Stimulated activated CD8-positive, alpha-beta memory T cell treated with anti-CD3 and anti-CD28 coated beads, Interleukin-2, amount 100 ng/mL, for 1 hour (primary cell): ENCODE measurements at places on chromosomes 13 and 19.

DNA sequence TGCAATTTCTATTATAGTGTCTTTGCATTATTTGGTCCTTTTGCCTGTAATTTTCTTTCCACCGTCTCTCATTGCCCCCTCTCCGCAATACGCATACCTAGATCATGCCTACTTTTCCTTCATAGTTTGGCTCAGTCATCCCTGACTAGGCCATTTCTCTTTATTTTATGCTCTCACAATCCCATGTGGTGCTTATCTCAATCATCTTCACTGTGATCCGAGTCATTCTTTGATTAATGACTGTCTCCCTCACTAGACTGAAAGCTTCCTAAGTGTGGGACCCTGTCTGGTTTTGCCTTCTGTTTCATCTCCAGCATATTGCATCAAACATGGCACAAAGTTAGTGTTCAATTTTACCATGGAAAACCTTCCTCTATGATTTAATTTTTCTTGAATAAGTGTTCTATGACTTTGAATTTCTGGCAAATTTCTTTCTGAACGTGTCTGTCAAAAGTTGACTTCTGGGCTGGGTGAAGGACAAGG is 43.7 kb upstream of the OLFM4 start:
- DNase-seq = no peak

- DNase-seq = peak; percentile 33
Measured at GRCh38 chr19:47032171-47032811, 12.7 kb downstream of the NPAS1 start.

- DNase-seq = no peak
Measured at GRCh38 chr13:97142452-97142851, 79.7 kb upstream of the MBNL2 start.

DNA sequence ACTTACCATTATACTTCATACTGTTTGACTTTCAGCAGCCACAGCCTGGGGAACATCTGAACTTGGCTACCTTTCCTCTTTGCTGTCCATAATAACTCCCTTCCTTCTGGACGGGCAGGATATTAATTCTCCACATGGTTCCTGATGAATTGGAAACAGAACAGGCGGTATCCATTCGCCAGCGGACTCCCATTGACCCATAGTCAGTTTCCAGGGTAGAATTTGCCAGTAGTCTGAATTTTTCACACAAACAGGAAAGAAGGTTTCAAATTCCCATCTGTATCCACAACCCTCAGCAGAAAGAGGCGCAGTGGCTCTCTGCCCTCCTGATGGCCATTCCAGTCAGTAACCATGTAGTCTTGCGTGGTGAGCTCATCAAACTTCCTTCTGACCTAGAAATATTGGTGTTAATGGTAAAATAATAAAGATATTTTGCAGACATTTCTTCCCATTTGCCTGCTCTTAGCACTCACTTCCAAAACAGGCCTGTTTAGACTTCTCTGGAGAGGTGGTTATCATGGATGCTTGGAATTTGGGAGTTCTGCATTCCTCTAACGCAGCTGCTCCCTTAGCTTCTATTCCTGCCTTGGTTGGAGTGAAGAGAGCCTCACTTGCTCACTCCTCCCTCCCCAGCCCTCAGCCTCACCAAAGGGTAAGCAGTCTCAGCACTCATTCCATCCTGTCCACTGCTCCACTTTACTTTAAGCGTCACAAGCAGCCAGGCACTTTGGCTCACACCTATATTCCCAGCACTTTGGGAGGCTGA is 75.0 kb upstream of the OXGR1 start:
- no peak for DNase-seq

GRCh38 chr13:93577105-93577504 is 350.5 kb downstream of the GPC6 start:
- DNase-seq = no peak
